ENCODE measurements at places on chromosomes 16 and 17.

DNA sequence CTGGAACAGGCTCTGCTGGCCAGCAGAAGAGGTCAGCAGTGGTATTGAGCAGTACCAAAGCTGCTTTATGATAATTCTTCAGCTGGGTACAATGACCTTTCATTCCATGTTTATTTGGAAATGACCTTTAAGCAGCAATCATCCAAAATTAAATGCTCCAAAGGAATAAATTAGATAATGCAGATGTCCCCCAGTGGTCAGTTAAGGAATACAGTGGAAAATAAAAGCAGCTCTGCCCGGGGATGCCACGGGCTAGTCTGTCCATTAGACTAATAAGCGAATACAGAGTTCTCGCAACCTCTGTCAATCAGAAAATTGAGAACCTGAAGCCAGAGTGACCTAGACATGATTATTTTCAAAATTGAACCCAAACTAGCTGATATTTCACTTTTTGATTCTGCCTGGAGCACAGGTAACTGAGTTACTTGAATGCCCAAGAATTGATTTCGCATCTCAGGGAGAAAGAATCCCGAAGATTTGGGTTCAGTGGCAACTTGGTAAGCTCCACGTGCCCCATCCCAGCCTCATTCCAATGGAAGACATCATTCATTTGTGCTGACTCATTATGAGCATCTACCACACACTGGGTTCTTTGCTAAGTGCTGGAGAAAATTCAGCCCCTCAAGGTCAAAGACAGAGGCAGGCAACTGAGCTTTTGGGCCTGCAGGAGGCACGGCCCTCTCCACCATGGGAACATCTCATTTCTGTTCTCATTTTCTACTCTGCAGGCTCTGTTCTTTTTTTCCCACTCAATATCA, 34.4 kb upstream of the SLC39A11 start:
- peak; percentile 39 for DNase-seq

- DNase-seq, result peak; percentile 87
These were observed 107.0 kb upstream of the CACNG5 start for GRCh38 chr17:66727634-66728570.

DNA sequence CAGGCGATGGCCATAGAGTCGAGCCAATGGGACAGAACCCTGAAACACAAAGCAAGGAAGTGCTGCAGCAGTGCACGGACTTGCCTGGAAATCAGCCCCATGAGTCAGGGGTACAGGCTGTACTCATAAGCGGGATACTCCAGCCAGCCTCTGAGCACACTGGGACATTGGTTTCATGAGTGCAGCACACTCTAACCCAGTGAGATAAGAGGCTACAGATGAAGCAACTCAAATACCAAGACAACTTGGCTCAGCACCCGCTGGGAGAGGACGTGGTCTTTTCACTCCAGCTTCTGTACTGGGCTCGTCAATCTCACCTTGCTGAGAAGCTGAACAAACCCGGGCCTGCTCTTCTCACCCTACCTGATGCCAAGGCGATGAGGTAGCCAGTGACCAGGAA, 98.2 kb downstream of the AXIN2 start:
- DNase-seq, result no peak

GRCh38 chr17:77296769-77297409, 156.1 kb downstream of the SEC14L1 start:
- no peak for DNase-seq

DNA sequence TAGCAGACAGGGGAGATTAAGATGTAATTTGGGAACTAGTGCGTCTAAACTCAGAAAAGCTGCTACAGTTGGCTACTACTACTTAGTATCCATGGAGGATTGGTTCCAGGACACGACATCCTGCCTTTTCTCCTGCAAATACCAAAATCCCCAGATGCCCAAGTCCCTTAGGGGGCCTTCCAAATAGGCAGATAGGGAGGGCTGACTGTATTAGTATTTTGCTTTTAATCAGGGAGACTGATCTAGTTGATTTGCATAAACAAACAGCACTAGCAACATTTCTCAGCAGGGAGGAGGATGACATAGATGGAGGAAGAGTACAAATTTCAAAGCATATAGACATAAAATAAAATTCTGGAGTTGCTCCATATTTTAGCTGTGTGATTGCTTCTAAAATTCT, 621.6 kb upstream of the GOT2 start:
- DNase-seq, result no peak

DNA sequence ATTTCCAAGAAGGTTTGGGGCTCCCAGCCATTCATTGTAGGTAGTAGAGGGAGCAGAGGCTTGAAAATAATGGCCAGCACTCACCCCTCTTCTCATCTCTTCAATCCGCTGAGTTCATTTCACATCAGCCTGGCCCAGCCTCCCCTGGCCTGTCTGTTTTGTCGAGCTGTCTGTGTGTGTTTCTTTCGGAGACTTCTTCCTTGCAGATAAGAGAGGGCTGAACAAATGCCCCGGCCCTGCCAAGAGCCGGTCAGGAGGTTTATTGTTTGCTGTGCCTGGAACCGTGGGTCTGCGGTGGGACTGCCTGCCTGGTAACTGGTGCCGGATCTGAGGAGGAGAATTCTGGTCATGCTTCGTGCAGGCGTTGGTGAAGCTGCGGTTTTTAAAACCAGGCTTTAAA, 3.4 kb downstream of the VPS4A start:
- no peak for DNase-seq

DNA sequence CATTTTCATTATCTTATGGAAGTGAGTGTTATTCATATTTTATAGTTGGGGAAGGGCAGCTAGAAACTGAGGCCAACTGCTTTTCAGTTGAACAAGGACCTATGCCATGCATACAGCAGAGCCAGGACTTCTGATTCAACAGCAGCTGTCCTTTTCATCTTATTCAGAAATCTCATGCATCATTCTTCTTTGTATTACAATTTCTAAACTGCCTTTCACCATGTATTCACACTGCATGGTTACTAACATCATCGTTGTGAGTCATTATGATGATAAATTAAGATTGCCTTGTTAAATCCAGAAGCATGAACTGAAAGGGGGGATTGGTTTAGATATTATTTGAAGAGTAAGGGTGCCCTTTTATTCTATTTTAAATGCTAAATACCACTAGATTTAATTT, 1470.1 kb upstream of the GOT2 start:
- no peak for DNase-seq

DNA sequence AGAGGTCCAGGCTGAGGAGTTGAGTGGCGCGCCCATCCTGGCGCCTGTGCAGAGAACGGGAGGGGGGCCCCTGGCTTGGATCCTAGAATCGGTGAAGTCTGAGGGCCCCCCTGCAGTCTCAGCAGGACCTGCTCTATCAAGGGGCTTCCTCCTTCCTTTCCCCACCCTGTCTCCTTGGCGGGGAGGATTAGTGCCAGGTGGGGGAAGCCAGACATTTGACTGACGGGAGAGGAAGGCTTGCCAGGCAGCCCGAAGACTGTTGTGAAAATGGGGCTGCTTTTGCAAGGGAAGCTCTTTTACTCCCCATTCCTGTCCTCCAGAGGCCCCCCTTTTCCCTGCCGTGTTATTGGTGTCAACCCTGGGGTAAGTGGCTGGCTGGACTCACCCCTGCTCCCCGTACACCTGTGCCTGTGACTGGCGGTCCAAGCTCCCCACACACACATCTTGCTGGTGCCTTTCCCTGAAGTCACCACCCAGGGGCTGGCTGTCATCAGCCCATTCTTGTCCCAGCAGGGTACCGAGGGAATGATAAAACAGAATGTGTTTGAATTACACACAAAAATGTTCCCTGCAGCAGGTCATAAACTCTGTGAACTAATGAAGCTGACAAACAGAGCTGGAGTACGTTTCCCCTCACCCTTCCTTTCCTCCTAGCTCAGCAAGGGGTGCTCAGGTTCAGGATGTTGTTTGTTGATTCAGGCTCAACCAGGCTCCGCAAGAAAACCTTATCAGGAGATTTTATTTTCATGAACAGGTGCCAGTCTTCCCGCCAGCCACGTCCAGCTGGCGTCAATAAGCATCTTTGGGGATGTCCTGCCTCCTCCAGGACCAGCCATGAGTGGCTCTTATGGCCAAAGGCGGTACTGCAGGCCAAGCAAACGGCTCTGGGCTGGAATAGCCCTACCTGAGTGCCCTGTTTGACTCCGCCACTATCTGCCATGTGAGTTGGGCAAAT, 4.4 kb upstream of the ARMC7 start:
- DNase-seq, result peak; percentile 91

GRCh38 chr17:51166198-51166986, at the start of gene NME2:
NME2 (plus strand) TSS chr17:51166411; CDS start chr17:51166831, 420 bp downstream.
- peak; percentile 100 for DNase-seq

DNA sequence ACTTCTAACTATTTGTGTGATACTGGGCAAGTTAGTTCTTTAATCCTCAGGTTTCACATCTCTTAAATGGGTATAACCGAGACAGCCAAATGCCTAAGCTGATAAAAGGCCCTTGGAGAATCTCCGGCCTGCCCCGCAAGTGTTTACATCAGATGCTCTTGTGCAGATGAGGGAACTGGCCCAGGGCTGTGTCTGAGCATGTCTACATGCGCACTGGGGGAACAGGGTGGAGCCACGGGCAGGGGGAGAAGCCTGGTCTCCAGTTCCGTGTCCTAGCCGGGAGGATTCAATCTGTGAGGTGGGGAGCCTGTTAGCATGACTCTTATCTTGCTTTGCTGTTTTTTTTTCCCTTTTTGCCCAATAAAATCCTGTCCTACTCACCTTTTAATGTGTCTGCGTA, 222.9 kb downstream of the CDH8 start:
- no peak for DNase-seq

- no peak for DNase-seq
These were observed 40.5 kb downstream of the BEAN1 start for GRCh38 chr16:66467611-66468010.

DNA sequence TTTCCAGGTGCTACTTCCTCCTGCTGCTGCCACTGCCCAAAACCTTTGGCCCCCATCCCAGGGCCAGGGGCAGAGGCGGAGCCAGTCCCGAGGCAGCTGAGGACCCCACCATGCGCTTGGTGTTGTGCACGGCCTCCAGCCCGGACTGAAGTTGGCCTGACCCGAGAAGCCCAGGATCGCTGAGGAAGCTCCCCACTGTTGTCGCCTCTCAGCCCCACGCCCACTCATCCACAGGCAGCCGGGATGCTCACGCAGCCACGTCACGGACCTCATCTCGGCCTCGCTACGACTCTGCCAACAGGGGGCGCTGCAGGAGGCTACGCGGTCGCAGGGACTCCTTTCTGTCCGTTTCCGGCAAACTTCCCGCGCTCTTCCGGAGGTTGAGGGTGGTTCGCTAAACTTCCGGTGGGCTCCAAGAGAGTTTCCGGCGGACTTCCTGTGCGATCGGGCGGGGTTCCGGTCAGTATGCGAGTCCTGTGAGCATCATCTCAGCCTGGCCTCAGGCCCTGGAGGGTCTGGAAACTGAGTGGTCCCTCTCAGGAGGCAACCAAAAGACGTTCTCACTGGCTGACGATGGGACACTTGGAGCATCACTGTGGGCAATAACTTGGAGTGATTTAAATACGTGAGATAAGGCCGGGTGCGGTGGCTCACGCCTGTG, 12.4 kb downstream of the ZG16B start:
- peak; percentile 55 for DNase-seq

DNA sequence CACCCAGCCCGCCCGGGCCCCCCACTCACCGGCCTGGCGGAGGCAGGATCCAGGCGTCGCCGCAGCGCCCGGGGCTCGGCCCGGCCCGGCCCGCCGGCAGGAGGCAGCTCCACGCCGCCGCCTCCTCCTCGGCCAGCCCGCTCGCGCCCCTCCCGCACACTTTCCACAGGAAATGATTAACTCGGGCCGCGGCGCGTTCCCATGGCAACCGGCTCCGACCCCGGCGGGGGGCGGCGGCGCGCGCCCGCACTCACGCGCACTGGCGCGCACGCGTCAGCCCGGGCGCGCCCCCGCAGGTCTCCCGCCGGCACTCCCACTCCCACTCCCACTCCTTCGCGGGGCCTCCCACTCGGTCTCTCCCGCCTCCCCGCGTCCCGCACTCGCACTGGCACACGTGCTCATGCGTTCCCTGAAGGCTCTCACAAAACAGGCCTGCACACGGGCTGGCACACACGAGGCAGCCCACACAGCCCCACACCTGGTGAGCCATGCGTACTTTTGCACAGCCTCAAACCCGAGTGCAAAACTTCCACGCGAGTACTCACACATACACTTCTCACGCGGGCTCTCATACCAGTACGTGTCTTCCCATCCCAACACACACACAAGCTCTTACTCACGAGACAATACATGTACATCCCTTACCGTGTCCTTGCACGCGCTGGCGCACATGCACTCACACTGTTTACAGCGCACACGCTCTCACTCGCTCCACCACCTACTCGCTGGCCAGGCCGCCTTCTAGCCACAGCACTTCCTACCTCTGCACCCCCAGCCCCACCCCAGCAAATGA, at the start of gene KIFC3:
TSS of gene KIFC3 (minus strand) at position 151 of the 793 bp plus-strand sequence. CDS start 4,248 bp downstream, outside the sequence.
- peak; percentile 93 for DNase-seq

- DNase-seq, result no peak
These were observed 658.9 kb downstream of the TOX3 start for GRCh38 chr16:51888016-51888415.

DNA sequence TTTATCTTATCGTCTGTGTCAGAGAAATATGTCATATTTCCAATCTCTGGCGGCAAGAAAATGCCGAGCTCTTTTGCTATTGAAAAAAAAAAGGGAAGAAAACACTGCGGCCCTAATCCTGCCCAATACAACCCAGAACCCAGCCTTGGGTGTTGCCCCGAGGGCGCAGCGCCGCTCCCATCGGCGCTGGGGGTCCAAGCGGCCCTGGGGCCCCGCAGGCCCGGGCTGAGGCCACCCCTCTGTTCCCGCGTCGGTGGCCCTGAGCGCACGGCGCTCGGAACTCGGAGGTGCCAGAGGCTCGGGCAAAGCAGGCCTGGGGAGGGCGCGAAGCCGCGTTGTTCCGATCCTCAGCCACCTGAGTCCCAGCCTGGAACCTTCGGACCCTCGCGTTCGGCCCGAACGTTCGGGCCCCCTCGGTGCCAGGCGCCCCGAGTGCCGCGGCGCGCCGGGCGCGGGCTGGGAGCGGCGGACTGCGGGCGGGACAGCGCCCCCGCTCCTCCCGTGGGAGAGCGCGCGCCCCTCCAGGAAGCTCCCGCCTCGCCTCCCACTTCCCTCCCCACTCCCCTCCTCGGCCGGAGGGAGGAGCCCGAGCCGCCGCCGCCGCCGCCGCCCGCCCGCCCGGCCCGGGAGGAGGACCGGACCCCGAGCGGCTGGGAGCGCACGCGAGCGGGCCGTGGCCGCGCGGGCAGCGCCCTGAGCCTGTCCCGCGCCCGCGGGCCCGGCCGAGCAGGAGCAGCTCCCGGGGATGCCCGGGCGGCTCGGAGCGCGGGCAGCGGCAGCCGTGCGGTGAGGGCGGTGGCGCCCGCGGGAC, at the start of gene CPNE2:
TSS of gene CPNE2 (plus strand) at position 609 of the 811 bp plus-strand sequence. CDS start 18,160 bp downstream, outside the sequence.
- peak; percentile 95 for DNase-seq

- DNase-seq, result no peak
These were observed 4.3 kb downstream of the ZNF768 start for GRCh38 chr16:30521873-30522641.

GRCh38 chr17:82050761-82051641, 610 bp downstream of the RFNG start:
- DNase-seq, result peak; percentile 90

Measured in SK-N-SH (cell line).